Hypothalamus (tissue), 51 donors: ENCODE measurements at places on chromosomes 4 and X.

DNA sequence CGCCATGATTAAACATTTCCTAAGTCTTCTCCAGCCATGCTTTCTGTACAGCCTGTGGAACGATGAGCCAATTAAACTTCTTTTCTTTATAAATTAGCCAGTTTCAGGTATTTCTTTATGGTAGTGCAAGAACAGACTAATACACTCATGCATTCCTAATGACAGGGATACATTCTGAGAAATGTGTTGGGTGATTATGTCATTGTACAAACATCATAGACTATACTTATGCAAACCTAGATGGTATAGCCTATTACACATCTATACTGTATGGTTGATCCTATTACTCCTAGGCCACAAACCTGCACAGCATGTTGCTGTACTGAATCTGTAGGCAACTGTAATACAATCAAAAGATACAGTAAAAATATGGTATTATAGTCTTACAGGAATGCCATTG, 83.1 kb downstream of the ATOH1 start:
- no peak for DNase-seq

DNA sequence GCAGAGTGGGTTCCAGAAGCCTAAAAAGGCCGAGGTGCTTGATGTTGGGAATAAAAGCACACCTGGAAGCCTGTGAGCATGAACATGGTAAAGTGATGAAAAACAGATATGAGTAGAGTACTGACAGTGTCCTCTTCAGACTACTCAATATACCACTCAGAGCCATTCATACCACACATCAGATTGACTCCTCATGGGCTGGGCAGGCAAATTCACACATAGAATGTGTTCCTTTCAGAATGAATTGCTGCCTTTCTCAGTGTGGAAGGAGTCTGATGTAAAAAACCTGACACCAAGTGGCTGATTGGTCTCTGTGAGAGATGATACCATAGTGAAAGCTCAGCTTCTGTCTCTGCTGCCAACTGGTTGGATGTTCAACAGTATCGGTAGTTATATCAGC, 442.7 kb downstream of the RAPGEF2 start:
- no peak for DNase-seq

DNA sequence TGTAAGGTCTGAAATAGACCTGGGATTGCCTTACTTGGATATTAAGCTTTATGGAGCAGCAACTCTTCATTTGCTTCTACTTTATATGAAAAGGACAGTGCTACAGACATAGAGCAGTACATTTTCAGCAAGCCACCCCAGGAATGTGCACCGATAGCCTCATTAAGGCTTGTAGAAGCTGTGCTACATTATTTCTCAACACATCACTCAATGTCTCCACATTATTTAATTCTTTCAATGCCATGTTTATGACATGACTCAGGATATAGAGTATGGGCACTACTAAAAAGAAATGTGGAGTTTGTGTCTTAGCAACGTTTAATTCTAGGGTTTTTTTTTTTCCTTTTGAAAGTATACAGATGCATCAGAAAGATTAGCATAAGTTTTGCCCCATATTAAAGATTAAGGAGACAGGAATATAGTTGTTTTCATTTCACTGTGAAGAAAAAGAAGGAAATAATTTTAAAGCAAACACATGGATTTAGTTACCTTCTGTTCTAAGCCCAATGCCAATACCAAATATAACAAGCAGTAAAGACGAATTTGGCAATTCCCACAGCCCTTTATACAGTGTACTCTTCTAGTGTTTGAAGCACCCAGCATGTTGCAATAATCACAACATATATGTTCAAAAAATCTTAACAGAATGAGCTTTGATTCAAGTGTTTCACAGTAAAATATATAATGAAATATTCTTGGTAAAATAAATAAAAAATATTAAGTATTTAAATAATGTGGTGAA, 2140.1 kb upstream of the AGA start:
- no peak for DNase-seq

- no peak for DNase-seq
Observed at GRCh38 chrX:20265726-20266681, 705 bp downstream of the RPS6KA3 start.

DNA sequence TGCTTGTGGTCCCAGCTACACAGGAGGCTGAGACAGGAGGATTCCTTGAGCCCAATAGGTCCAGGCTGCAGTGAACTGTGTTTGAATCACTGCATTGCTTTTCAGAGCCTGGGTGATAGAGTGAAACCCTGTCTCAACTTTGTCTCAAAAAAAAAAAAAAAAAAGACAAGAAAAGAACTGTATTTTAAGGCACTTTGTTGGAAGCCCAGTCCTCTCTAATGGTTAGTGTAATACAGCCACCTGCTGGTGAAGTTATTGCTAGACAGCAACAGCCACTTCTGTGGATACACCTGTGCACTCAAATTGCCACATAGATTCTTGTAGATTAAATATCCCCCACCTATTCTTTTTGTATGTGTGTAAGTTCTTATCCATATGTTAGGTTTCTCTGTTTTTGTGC, 10.1 kb upstream of the FGG start:
- DNase-seq, result peak; percentile 16

DNA sequence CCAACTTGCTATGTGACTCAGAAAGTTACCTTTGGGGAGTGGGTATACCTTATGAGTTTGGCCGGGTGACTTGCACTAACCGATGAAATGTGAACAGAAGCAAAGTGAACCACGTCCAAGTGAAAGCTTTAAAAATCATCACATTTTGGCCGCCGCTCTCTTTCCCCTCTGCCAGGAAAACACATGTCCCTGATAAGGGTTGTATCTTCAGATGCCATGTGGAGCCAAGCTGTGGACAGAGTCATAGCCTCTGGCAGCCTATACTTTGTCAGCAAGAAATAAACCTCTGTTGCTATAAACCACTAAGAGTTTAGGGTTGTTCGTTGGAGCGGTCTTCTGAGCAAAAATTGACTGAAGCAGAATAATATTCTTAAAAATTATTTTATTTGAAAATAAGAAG, 92.3 kb downstream of the PRDM5 start:
- no peak for DNase-seq

DNA sequence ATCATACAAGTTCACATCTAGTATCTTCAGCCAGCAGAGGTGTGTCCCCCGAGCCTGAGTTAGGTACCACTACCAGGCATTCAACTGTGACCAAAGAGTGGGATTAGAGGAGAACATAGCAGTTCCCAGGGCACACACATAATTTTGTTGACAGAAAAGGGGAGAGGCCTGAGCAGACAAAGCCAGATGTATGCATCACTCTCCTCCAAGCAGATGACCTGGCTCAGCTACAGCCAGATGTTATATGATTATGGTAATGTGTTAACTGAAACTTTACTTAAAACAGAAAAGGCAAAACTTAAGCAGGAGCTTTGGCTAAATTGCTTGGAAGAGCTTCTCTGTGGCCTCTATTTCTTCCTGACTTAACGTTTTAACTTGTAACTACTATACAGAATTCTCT, 88.9 kb downstream of the CC2D2A start:
- no peak for DNase-seq

DNA sequence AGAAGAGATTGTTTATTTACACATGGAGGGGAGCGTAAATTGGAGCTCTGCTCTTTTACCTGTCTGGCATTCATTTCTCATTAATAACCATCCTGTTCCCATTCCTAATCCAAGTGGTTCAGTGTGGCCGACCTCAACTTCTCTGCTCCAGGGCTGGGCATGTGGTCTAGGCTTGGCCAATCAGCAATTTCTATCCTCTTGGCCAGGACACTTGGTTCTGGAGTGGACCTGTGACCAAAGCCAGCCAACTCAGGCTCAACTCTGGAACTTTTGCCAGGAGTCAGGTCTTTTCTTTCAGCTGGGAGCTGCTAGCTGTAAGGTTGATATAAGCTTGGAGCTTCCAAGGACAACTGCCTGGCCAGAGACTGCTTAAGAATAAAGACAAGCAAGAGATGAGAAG, 15.6 kb upstream of the RASL11B start:
- DNase-seq, result no peak

DNA sequence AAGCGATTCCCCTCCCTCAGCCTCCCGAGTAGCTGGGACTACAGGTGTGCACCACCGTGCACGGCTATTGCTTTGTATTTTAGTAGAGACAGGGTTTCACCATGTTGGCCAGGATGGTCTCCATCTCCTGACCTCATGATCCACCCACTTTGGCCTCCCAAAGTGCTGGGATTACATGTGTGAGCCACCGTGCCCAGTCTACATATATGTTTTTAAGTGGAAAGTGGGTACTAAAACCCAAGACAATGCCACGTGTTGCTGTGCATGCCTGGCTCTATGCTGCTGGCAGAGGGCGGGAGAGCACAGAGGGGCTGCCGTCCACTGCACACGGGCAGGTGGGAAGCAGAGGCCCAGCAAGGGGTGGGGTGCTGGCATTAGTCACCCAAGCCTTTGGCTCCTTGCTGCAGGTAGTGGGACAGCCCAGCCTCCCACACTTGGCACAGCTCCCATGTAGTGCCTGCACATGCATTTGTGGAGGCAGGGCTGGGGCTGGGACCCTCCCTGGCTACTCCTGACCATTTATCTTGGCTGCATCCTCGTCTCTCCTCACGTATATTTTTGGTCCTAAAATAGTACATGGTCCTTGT, 3.5 kb downstream of the EMD start:
- no peak for DNase-seq

DNA sequence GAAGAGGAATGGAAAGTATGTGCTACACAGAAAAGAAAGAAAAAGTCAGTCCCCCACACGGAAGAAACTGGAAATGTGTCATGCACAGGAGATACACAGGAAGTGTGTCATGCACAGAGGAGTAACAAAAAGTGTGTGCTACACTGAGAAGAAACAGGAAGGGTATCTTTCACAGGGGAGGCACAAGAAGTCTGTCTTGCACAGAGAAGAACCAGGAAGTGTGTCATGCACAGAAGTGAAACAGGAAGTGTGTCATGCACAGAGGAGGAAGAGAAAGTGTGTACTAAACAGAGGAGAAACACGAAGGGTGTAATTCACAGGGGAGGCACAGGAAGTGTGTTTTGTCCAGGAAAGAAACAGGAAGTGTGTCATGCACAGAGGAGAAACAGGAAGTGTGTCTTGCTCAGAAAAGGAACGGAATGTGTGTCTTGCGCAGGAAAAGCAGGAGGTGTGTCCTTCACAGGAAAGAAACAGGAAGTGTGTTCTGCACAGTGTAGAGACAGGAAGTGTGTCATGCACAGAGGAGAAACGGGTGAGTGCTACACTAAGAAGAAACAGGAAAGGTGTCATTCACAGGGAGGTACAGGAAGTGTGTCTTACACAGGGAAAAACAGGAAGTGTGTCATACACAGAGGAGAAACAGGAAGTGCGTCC, 527.2 kb upstream of the PRKX start:
- no peak for DNase-seq

DNA sequence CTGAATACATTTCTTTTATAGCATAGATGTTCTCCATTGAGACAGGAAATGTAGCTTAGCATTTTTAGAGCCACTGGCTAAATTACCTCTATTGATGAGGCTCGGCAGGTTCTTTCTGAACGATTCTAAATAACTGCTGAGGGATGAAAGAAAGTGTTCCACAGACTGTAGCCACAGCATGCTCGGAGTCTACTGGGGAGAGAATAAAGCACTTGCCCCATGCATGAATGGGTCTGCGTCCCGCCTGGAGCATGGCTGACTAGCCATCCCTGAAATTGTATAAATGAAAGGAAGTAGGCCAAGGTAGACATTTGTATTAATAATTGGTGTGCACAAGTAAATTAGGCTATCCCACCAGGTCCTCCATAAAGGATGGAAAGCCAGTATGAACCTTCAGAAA, 269.8 kb downstream of the COL25A1 start:
- DNase-seq, result no peak

DNA sequence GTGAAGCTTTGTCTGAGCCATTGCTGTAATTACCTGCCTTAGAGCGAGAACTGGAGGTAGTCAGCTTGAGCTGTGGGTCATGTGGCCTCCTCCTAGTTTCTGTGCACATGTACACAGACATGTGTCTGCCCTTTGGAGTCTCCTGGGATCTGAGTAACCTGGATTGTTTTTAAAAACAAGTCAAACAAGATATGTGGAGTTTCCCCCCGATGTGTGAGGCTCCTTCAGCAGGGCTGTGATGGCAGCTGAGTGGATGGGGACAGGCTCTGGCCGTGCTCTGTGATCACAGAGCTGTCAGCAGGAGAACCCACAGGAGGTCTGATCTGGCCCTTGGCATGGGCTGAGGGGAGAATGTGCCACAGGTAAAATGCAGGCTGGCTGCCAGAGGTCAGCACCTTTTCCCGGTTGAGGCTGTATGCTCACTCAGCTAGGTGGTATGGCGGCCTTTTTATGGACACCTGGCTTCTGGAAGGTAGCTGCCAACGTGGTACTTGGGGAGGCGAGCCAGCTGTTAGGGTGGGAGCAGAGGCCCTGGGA, 38.4 kb downstream of the NOP14 start:
- DNase-seq, result no peak

- DNase-seq, result no peak
Observed at GRCh38 chr4:174867903-174868302, 38.9 kb upstream of the GLRA3 start.

- DNase-seq, result no peak
Observed at GRCh38 chrX:70033348-70034051, 16.2 kb downstream of the AWAT2 start.

DNA sequence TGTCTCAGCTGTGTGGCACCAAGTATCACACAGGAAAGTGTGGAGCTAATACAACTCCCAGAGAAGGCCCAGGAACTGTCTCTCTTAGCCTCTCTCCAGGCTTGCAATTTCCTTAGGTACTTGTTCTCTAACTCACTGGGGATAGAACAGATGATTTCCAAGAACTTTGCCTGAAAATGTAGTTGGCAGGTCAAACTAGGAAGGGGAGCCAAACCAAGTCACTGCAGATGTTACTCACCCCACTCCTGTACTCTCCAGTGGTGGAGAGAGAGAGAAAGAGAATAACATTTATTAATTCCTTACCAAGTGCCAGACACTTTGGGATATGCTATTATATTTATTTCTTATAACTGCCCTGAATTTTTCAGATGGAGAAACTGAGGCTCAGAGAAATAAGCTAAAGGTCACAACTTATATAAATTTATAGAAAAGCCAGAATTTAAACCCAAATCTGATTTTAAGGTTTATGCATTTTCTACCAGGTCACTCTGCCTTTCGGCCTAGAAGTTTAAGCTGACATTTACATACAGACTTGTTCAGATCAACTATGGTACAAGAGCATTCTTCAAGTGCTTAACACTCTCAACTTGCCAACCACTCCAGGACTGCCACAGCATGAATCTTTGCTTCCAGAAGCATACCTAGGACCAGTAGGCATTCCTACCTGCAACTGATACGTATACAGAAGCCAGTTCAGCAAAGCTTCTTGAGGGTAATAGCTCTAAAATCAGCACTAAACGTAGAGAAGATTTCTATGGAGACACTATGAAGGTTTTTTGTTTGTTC, 248.6 kb upstream of the ETNPPL start:
- no peak for DNase-seq
